ENCODE measurements at places on chromosomes 12 and 14.

- DNase-seq = no peak
These were observed 1.8 kb downstream of the EID3 start for GRCh38 chr12:104305349-104305748.

GRCh38 chr12:20807192-20808080 is 3.1 kb upstream of the SLCO1B3 start:
- no peak for DNase-seq

DNA sequence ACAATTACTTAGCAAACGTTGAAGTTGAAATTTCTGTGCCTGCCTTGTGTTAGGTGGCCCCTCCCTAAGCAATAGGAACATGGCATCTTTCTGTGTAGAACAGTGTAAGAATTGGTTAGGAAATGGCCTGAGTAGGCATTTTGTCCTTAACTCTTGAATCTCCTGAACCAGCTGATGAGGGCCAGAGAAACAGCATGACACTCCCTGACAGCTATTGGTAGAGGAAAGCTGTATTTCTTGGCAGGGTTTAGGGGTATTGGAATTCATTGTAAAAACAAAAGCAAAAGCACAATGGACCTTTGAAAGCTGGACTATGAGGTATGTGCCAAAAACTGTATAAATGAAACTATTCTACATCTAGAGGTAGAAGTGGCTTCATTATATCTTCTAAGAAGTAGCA is 40.6 kb upstream of the LRTM2 start:
- DNase-seq = no peak

DNA sequence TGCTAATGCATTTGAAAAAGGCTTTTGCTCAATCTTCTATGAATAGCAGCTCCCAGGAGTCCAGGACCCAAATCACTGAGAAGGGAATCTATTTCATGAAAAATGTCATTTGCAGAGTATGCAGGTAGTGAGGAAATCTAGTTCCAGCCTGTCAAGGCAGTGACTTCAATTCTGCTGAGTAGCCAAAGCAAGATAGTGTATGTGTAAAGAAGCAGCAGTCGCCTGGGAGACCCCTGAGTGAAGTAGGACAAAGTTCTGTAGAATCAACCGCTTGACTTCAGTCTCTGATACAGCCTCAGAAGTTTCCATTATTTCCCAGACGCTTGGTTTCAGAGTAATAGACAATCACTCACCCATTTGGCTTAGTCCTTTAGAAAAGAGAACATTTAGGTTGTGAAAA is 435.6 kb upstream of the LRFN5 start:
- no peak for DNase-seq

DNA sequence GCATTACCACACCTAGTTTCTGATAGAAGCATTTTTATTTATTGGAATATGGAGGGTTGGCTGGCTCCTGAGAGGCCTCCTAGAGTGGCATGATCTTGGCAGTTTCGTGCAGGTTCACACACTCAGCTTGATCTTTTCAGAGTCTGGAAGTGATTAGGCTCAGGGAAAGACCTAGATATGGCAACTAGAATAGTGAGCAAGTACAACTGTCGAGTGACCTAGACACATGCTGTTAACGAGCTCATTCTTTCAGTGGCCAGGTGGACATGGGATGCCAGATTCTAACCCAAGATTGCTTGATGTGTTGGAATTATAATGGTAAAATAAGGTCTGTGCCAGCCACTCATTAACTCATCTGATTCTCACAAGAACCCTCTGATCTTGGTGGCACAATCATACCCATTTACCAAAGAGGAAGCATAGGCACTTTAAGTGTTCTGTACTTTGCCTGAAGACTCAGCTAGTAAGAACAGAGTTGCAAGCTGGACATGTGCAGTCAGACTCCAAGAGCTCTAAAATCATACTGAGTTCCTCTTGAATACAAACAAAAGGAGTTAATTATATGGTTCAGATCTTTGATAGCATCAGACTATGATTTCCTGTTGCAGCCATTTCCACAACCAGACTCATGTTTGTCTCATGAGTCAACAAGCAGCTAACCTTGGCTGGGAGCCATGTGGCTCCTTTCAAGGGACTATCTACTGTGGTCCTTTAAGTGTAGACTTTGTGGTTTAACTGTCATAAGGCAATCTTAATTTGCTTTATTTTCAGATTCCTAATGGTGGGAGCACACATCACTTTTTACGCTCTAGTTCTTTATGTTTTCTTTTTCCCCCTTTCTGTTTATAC is 144.2 kb downstream of the PLEKHA5 start:
- no peak for DNase-seq

DNA sequence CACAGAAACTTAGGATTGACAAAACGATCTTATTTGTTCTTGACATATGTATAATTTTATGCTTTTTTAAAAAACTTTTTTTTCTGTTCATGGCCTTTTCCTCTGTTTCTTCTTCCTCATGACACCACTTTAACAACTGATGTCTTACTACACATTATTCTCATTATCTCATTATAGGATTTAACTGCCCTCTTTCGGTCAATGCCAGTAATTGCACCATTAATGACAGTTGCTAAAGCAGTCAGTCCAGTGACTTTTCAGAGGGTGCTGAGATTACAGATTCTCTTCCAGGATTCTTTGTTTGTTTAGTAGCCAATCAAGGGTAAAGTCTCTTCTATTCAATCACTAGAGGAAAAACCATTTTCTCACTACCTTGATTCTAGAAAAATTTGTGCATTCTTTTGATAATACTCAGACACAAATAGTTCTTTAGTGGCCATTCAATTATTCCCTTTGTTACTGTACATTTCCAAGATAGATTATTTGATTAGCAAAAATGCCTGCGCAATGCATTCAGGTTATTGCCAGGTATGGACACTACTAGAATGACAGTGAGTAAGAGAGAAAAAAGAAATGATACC is 50.1 kb downstream of the KLRG1 start:
- peak; percentile 20 for DNase-seq

GRCh38 chr14:99737956-99738667 is 54.0 kb downstream of the CYP46A1 start:
- DNase-seq = no peak

- no peak for DNase-seq
These were observed at the start of gene POU6F1 for GRCh38 chr12:51217968-51218606. Gene POU6F1 (minus strand): TSS chr12:51218062. CDS start chr12:51206836, 11,226 bp downstream.

DNA sequence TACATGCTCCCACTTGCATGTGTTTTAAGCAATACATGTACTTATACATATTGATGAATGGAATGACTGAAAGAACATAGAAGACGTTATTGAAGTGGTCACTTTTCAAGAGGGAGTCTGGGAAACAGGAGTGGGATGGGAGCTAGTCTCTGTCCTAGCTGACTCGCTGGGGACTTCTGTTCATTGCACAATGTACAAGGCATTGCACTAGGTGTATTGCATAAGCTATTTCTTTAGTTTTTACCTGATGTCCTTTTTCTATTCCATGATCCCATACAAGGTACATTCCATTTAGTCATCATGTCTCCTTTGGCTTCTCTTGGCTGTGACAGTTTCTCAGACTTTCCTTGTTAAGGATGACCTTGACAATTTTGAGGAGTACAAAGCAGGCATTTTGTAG is 4.0 kb upstream of the MYO1H start:
- no peak for DNase-seq

- DNase-seq = no peak
These were observed 841 bp downstream of the GLI1 start for GRCh38 chr12:57460468-57460784.

DNA sequence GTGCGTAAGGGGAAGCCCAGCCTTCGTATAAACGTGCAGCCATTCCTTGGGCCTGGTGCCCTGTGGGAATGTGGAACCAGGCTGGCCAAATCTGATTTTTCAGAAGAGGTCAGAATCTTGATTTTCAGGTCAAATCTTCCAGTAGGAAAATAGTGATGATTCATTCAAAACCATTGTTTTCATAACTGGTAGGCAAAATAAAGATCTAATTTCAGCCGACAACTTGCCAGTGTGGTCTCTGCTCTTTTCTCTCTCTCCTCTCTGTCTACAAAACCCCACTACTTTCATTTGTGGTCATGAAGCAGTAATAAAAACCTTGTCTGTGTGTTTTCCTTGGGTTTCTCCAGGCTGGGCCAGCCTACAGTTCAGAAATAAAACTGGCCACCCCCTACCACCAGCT is 135.1 kb downstream of the RBM19 start:
- DNase-seq = no peak

- DNase-seq = no peak
These were observed 25.0 kb downstream of the SYNDIG1L start for GRCh38 chr14:74400919-74401503.

GRCh38 chr12:124776125-124776513 is 87.5 kb downstream of the SCARB1 start:
- no peak for DNase-seq

DNA sequence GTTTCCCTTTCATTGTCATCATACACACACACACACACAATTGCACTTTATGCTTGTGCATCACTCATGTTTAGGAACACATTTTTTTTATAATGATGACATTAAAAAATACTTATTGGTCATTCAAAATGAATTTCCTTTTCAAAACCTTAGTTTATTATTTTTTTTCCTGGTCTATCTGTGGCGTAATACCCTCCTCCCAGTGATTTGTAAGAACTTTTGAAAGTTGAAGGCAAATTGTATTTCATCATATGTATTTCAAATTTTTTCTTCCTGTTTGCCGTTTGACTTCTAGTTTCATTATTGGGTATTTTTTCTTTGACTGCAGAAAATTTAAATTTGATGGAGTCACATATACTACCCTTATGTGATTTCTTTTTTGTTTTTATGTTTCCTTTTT is 2.5 kb upstream of the LRRK2 start:
- DNase-seq = no peak
